ENCODE measurements at places on chromosomes 11 and 22. TPM values are rescaled to one million over a fixed set of nuclear protein-coding genes. Genes with fewer than 3 reads are reported as not detected.

The PHLDA2 gene
- 0.23 TPM for total RNA-seq

The SEZ6L gene
- 0.70 TPM for total RNA-seq

The ARVCF gene
- 41.6 TPM for total RNA-seq

The CLCF1 gene
- total RNA-seq, result 0.17 TPM

The INTS4 gene
- 19.1 TPM for total RNA-seq

The IFITM10 gene
- total RNA-seq, result 0.65 TPM

The OTOG gene
- total RNA-seq, result not detected

The OR51F1 gene
- not detected for total RNA-seq

The KDELR3 gene
- 12.8 TPM for total RNA-seq

The SLC22A25 gene
- total RNA-seq, result 35.3 TPM

The DHCR7 gene
- total RNA-seq, result 224 TPM

The HEPN1 gene
- total RNA-seq, result not detected

The RFPL2 gene
- total RNA-seq, result under 0.01 TPM

The SAA2 gene
- 6.4 TPM for total RNA-seq

The LRRC74B gene
- total RNA-seq, result not detected

The DAGLA gene
- 0.67 TPM for total RNA-seq

The IL18 gene
- 3.8 TPM for total RNA-seq

The MFRP gene
- total RNA-seq, result not detected

The OR52E8 gene
- not detected for total RNA-seq

The MRGPRX3 gene
- not detected for total RNA-seq

The OR2D2 gene
- not detected for total RNA-seq

The ENTHD1 gene
- total RNA-seq, result not detected

The GPR83 gene
- 0.08 TPM for total RNA-seq

The GDPD5 gene
- 4.8 TPM for total RNA-seq

The MS4A8 gene
- not detected for total RNA-seq

The MS4A18 gene
- total RNA-seq, result not detected

The POLA2 gene
- 4.9 TPM for total RNA-seq

All from liver (tissue), 10 donors.